ENCODE measurements at places on chromosomes 4 and X.

DNA sequence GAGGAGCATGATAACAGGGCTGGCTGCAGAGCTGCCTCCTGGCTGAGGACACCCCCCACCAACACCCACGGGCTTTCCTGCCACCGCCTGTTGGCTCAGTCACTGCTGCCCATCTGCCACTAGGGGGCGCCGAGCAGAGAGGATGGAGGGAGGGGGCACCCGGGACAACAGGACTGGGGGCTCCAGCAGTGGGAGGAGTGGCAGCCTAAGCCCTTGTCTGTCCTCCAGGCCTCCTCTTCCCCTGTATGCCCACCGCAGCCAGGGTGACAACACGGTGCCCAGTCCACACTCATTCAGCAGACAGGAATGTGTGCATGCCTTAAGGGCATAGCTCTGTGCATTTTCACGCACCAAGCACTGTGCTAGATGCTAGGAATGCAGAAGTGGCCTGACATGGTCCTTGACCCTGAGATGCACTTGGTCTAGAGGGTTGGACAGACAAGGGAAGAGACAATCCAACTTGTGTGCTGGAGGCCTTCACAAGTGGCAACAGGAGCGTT is 149.9 kb downstream of the AMMECR1 start:
- DNase-seq: peak; percentile 49

DNA sequence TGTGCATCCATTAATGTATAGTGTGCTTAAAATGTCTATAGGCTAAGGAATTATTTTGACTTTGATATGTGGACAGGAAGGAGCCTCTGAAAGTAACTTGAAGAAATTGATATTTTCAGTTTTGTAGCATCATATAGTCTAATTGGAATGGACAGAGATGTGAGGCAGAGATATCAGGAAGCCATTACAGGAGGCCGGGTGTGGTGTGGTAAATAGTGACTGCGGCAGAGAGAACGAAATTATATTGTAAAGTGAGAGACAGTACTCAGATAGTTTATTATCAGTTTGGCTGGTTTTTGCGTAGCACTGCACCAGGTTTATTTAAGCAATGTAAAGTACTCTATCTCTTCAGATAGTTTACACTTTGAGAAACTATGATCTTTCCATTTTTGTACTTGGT is 98.5 kb downstream of the RAP1GDS1 start:
- no peak for DNase-seq

GRCh38 chrX:374596-374995 is 12.1 kb downstream of the PPP2R3B start:
- no peak for DNase-seq

GRCh38 chr4:41559940-41560516 is 22.1 kb downstream of the LIMCH1 start:
- no peak for DNase-seq

- DNase-seq: no peak
Observed at GRCh38 chr4:90950385-90950841, 823.2 kb downstream of the CCSER1 start.

DNA sequence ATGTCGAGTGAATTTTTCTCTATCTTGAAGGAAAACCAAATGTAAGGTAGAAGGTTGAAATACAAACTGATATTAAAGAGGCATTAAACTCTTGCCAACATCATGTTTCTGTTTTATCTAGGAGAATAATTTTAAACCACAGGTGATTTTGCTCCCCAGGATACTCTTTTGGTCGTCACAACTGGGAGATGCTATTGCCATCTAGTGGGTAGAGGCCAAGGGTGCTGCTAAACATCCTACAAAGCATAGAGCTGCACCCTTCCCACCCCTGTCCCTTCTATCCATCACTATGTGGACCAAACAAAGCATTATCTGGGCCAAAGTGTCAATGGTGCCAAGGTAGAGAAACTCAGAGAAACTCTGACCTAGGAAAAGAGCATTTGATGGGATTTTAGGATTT is 154.6 kb upstream of the MAGEB2 start:
- no peak for DNase-seq

DNA sequence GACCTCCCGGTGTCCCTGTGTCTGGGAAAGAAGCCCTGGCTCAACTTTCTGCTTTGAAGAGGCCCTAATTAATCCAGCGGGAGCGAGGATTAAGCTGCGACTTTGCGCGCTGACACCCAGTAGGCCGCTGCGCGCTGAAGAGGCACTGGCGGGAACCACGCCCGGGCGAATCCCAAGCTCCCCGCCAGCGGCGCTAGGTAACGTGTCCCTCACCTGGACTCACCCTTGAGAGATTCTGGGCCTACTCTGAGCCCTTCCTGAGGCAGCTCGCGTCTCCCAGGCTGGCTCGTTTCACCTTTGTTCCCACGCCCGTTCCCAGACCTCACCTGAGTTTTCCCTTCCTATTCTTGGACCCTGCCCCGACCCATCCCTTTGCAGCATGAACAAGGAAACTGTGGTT is 616 bp upstream of the KLHL34 start:
- DNase-seq: no peak

DNA sequence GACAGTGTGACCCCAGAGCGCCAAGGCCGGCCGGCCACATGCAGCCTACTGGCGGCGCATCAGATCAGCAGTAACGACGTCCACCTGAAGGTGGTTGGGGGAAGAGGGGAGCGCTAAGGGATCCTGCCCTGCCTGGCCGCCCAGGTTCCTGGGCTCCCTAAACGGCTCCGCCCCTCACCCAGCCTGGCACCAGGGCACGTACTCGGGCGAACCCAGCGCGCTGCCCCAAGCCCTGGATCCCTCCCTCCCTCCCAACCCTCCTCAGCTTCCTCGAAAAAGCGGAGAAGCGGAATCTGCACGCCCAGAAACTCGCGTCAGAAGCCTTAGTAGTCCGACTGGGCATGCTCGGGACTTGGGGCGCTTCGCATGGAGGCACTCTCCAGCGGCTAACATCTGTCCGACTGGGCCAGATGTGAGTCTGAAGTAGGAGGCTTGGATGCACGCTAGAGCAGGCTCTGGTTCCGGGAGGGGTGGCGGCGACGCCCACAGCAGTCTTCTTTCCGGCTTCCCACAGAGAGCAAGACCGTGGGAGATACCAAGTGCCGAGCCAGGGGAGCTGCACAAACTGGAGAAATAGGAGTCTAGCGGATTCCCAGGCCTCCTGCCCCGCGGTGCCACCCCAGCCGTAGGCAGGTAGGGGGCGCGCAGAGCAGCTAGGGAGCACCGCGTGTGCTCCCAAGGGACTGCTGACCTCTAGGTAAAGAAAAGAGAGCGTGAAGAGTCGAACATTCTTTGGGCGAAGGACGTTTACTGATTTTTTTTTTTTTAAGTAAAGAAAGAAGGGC is 114.3 kb upstream of the TEX13C start:
- no peak for DNase-seq

- DNase-seq: no peak
Observed at GRCh38 chrX:131894995-131895394, 128.1 kb upstream of the STK26 start.

DNA sequence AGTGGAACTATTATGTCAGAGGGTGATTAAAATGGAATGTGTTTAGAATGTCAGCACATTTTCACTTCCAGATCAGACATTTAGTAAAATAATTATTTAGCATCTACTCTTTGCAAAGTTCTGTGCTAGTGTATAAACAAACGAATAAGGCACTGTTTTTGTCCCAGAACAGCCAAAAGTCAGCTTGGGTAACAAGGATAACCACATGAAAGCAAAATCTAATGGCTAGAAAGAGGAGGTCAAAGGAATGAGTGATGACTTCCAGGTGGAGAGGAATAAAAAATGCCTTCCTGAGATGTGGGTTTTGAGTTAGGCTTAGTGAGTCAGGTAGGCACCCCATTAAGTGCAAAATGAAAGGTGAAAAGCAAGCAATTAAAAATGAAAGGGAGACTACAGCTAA is 112.6 kb downstream of the ATP10D start:
- no peak for DNase-seq
